Omental fat pad (tissue), 4 donors: ENCODE measurements at places on chromosomes 13 and 19.

DNA sequence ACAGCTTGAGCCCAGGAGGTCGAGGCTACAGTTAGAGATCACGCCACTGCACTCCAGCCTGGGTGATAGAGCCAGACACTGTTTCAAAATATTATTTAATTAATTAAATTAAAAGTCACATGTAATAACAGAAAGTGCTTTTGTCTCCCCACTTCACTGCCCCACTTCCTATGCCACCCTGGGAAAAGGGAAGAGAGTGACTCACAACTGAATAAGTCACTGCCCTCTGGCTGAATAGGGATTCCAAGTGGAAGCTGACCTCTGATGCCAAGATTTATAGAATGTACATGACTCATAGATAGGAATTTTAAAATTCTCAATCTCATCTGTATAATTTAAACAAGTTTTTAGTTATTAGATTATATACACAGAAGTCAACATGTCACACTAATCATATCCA, 22.2 kb upstream of the ERVV-1 start:
- no peak for DNase-seq

GRCh38 chr19:24062190-24062589, 24.8 kb upstream of the ZNF254 start:
- DNase-seq, result no peak

DNA sequence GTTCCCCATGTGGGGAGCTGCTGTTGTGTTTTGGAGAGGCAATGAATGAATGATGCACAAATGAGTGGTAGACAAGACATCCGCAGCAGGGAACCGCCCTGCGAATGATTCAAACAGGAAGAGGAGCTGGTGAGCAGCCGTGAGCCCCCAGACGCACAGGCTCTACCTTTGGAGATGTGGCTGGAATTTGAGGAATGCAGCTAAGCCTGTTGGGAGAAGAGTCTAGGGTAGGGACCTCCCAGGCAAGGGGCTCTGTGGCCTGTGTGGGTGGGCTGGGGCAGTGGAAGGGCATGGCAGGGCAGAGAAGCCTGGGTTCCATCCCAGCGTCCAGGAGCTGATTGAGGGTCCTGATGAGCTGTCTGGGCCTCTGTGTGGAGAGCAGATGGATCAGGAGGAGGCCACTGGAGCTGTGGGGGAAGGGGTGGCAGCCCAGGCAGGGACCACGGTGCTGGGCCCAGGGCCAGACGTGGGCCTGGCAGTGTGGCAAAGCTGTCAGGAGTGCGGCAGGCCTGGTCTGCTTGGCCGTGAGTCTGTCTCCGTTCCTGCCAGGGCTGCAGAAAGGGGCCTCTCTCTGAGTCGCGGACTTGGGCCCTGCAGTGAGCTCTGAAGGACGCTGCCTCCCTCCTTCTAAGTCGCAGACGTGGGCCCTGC, 41.8 kb upstream of the DCUN1D2 start:
- DNase-seq, result no peak

DNA sequence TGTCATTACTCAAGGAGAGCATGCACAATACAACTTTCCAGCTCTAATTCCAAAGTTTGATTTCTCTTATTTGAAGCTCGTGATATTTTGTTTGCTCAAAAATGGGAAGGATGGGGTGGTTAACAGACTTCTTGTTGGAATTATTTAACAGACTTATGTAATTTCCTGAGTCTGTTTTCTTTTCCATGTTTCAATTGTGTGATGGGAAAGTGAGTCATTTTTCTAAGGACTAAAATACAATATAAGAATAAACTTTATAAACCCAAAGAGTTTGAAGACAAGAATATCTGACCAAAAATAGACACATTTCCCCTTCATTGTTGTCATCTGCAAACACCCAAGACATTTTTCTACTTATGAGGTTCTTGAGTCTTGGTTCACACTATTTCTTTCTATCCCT, 211.8 kb upstream of the SLITRK5 start:
- DNase-seq, result no peak

- no peak for DNase-seq
Observed at GRCh38 chr19:791007-791566, 6.2 kb upstream of the PTBP1 start.

DNA sequence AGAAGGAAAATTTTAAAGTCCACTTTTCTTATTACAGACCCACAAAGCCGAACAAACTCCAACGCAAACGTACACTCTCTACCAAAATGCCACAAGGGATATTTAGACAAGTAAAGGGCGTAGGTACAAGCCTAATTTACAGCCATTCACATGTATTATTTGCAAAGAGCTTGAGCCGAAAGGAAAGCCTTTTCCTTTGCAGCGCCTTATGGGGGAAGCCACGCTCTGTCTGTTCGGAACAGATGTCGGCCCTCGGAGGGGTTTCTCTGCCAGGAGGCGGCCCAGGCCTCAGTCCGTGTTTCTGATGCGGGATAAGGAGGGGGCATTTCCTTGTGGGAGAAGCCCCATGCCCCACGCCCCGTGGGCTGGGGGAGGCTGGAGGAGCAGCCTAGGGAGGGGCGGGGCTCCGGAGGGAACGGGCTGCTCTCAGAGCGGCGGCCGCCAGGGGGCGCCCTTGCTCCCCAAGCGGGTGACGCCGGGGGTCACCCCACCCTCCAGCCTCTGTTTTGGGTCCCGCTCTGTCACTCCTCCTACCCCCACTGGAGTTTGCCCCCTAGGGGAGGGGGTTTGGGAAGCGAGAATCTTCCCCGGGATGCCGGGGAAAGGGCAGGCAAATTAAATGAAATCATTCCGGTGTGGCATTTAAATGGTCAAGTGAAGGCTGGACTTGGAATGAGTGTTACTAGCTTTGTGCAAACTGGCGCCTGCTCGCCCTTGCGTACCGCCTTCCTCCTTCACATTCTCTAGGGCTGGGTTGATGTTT, 2.9 kb downstream of the HTR2A start:
- peak; percentile 39 for DNase-seq

- DNase-seq, result no peak
Observed at GRCh38 chr13:94829837-94830365, 117.6 kb upstream of the SOX21 start.

- DNase-seq, result no peak
Observed at GRCh38 chr13:113273321-113273720, 23.7 kb upstream of the LAMP1 start.

- no peak for DNase-seq
Observed at GRCh38 chr19:35279985-35280821, 2.1 kb upstream of the HAMP start.

- DNase-seq, result no peak
Observed at GRCh38 chr13:27296496-27296895, 25.9 kb downstream of the RASL11A start.

DNA sequence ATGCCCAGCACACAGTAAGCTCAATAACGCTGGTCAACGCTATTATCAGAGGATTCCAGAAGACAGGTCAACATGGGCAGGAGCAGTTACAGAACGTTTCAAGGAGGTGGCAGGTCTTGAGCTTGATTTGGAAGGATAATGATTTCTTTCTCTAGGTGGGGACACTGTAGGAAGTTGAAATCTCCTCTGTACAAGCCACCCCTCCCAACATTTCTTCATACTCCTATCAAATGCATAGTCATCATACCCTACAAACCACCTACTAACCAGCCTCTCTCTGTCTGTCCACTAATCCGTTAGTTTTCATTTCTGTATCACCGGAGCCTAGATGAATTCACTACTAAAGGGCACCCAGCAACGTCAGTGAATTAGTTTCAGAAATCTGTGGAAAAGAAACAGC, 1.3 kb downstream of the ATP7B start:
- DNase-seq, result no peak

DNA sequence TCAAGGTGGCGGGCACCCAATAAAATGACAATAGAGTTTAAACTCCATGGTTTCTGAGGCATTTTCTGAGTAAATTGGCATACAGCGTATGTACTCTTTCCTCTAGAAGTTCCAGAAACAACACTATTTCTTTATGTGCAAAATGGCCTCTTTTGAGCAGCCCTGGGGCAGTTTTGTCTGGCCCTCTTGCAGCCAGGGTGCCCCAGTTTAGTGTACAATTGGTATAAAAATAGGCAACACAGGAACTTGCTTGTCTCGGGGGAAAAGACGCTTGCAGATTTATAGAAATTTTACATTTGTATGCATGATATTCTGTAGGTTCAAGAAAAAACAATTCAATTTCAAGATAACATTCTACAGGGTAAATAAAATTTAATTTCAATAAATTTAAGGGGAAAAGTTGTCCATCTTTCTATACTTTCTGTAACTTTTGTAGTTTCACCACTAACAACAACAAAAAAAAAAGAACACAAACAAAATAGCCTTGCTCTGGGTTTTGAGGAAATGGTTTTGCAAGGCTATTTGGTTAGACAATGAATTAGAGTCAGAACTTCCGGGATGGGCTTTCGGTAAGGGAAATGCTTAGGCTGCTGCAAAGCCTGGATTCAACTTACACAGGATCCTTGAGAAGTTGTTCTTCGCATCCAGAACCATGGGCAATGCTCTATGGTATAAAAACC, 45.3 kb downstream of the LRCH1 start:
- no peak for DNase-seq

GRCh38 chr13:19156013-19156825, 25.4 kb downstream of the TUBA3C start:
- no peak for DNase-seq

DNA sequence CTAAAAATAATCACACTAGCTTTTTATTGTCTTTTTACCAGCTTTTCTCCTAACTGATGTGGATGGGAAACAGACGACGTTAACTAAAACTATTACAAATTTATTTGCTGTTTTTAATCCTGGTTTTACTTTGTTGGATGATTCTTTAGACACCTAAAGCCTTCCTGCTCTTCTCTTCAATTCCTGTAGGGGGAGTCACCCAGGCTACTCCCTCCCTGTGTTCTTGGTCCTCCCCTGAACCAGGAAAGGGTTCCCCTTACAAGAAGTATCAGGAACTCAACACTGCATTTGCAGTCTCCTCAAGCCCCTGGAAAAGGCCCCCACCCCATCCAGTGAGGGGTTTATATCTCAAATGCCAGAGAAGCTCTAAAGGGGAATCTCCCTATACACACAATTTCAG, 206.1 kb downstream of the SUCLA2 start:
- no peak for DNase-seq

GRCh38 chr19:2469102-2469914, 6.6 kb upstream of the GADD45B start:
- DNase-seq, result no peak

- DNase-seq, result no peak
Observed at GRCh38 chr19:13153569-13154240, 3.5 kb downstream of the IER2 start.

DNA sequence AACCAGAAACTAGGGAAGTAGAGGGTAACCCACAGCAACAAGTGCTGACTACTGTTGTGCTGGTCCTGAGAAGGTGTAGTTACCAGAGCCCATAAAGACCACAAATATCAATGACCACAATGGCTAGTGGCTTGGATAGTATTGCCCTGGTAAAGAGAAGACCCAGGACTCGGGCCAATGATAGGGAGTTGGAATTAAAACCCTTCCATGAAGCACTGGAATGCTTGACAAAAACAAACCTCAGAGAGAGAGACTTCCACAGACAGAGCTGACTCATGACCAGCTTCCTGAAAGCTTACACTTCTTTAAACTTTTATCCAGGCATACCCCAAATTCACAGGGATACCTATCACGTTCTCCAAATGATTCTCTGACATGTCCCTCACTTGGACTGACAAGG, 60.5 kb downstream of the WDR87 start:
- no peak for DNase-seq

- no peak for DNase-seq
Observed at GRCh38 chr19:52789440-52789839, 2.8 kb upstream of the ZNF600 start.

DNA sequence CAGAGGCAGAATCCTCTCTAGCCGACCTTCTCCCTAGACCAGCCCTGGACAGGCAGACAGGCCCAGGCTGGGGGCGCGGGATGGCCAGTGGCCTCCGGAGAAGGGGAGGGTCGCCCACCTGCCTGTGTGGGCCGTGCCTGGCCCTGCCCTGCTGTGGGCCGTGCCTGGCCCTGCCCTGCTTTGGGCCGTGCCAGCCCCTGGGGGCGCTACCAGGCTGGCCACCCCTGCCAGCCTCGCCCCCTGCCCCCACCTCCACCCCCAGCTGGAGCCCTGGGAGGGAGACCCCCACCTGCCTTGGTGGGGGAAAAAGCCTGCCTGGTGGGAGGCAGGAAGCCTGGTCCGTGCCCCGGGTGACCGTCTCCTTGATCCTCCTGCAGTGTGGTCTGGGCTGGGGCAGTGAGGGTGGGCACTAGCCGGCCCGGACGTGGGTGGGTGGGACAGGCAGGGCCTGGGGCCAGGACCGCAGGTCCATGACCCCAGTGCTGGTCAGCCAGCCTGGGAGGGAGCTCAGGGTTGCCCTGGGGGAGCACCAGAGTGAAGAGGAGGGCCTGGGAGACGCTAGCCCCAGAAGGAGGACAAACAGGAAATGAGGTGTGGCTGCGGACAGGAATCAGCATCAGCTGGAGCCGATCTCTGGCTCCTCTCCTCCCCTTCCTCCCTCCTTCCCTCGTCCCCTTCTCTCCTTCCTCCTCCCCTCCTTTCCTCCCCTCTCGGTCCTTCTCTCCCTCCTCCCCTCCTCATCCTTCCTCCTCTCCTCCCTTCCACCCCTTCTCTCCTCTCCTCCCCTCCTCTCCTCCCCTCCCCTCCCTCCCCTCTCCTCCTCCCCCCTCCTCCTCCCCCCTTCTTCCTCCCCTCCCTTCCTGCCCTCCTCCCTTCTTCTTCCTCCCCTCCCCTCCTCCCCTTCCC, 5.1 kb upstream of the MKNK2 start:
- DNase-seq, result no peak

DNA sequence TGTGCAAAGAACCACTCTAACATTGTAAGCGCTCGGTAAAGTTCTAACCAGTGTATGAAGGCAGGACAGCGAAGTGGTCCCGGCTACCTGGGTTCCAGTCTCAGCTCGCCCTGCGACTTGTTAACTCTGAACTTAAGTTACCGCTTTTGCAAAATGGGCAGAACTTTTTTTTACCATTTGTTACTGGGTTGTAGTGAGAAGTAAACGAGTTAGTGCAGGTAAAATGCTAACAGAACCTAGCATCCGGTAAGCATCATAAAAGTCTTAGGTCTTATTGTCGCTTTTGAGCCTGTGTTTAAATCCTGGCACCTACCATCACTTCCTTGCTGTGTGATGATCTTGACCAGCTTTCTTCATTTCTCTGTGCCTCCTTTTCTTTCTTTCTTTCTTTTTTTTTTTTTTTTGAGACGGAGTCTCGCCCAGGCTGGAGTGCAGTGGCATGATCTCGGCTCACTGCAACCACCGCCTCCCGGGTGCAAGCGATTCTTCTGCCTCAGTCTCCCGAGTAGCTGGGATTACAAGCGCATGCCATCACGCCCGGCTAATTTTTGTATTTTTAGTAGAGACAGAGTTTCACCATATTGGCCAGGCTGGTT, 734 bp upstream of the TRMT1 start:
- no peak for DNase-seq

DNA sequence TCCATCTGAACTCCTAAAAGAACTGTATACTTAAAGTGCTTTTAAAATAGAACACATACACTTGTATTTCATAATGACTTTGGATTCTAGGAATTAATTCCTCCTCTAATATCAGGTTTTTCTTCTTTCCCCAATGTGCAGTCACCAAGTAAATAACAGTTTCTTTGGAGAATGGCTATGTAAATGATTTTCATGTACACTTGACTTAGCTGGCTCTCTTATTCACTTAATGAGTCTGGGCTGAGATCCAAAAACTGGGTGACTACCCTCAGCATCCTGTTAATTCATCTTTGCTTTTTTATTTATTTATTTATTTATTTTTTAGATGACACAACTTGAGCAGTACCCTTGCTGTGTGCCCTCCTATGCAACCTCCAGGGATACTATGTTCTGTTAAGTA, 1003.7 kb downstream of the SLITRK1 start:
- DNase-seq, result no peak
